G401 (cell line): ENCODE measurements at places on chromosomes 5 and 9.
A peak's percentile ranks its signal among the peaks of the same experiment; 100 is the strongest.

- DNase-seq, result no peak
Observed at GRCh38 chr9:68470634-68471033, 70.0 kb downstream of the TMEM252 start.

GRCh38 chr5:96562614-96563013, 99.6 kb upstream of the CAST start:
- no peak for DNase-seq

DNA sequence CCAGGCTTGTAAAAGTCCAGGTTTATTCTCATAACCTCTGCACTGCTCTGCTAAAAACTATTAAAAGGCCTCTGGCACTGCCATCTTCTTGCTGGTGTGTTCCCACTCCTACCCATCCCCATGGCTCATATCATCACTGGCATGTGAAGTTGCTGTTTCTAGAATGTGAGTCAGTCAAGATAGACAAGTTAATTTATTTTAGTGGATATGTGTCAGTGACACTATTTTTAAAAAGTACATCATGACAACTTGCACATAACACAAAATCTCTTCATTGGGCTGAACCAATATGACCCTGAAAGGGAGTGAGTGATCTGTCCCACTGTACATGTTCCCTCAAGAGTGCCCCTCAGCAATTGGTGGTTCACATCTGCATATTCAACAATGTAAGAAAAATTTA, 299.7 kb downstream of the NFIB start:
- no peak for DNase-seq

DNA sequence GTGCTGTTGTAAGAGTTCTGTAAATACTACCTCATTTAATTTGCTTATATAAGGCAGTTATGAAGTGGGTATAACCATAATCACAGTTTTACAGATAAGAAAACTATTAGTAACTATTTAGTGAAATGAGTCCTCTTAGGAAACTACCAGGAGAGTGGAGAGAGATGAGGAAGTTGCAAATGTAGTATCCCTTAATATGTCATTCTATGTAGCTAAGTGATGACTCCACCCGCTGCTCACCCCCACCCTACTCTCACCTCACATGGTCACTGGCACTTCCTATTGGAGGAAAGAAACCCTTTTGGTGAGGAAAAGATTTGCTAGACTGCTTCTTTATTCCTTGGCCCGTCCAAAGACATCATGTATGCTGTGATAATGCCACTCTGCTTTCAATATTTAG, 241.8 kb upstream of the SLC24A2 start:
- DNase-seq, result no peak

GRCh38 chr5:31887556-31887955, 248.6 kb downstream of the PDZD2 start:
- no peak for DNase-seq

- no peak for DNase-seq
Observed at GRCh38 chr9:95920017-95920416, 44.5 kb downstream of the ERCC6L2 start.

GRCh38 chr9:81560851-81561732, 128.3 kb downstream of the TLE1 start:
- DNase-seq, result no peak

GRCh38 chr9:96619124-96619465, 548 bp downstream of the CDC14B start:
- no peak for DNase-seq

DNA sequence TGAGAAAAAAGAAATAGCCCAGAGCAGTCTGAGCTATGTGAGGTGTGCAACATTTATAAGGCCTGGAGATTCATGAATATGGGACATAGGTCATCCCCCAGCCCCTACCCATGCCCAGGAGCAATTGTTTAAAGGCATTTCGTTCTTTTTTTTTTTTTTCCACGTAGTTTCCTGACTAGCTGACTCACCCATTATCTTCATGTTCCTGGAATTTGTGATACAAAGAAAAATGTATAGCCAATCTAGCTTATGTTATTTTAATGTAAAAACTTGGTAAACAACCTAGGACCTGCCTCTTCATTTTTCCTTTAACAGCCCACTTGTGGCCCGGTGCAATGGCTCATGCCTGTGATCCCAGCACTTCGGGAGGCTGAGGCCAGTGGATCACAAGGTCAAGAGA, 81.3 kb downstream of the OSTF1 start:
- no peak for DNase-seq

GRCh38 chr9:129576546-129577543, 44.1 kb downstream of the C9orf50 start:
- DNase-seq, result no peak

GRCh38 chr9:115058684-115059315, 59.2 kb downstream of the TNC start:
- DNase-seq, result no peak

DNA sequence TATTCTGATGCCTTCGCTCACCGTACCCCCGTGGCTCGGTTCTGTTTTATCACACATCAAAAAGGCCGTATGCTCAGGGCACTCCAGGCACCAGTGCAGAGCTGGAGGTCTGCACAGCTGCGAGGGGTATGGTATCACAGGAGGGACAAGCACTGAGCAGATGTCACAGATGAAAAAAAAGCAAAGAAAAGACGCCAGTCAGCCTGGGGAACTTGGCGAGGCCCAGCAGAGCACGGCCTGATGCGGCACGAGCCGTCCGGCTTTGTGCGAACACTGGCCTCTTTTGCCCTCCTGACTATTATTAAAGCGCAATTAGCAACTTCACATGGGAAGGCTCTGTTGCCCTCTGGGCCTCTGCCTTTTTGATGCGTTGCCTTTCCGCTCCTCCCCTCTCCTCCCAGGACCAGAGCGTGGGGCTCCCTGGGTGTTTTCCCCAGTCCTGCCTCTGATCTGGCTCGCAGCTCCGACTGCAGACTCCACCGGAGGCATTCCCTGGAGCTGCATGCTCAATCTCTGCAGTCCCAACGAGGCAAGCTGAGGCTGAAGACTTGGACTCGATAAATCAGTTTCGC, 44.4 kb downstream of the AK8 start:
- DNase-seq, result no peak

- DNase-seq, result peak; percentile 87
Observed at GRCh38 chr5:179802207-179802883, 4.3 kb downstream of the MGAT4B start.

- DNase-seq, result no peak
Observed at GRCh38 chr9:137189297-137190295, 1.1 kb downstream of the SSNA1 start.

GRCh38 chr5:90601468-90601867, 42.9 kb downstream of the ADGRV1 start:
- DNase-seq, result no peak

- no peak for DNase-seq
Observed at GRCh38 chr5:123449424-123449974, 26.3 kb upstream of the CEP120 start.

- DNase-seq, result no peak
Observed at GRCh38 chr9:14238518-14238917, 75.4 kb downstream of the NFIB start.

GRCh38 chr5:57189515-57189914, 15.7 kb downstream of the GPBP1 start:
- no peak for DNase-seq
